ENCODE measurements at places on chromosomes 11 and 22.

GRCh38 chr22:32636884-32637283 lies 162.3 kb downstream of the FBXO7 start:
- no peak for DNase-seq

DNA sequence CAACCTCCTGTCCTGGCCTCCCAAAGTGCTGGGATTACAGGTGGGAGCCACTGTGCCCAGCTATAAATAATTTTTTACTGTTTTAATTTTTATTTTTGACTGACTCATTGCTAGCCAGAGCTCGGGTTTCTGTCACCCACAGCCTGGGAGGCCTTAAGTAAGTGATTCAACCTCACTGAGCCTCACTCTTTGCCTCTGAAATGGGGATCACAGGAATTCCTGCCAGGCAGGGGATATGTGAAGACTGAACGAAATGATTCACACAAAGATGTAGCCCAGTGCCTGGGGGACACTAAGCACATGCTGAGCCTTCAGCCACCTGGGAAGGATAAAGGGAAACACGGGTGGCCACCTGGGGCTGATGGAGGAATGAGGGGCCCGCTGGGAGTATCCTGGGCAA lies 3.8 kb upstream of the LRRC74B start:
- no peak for DNase-seq

DNA sequence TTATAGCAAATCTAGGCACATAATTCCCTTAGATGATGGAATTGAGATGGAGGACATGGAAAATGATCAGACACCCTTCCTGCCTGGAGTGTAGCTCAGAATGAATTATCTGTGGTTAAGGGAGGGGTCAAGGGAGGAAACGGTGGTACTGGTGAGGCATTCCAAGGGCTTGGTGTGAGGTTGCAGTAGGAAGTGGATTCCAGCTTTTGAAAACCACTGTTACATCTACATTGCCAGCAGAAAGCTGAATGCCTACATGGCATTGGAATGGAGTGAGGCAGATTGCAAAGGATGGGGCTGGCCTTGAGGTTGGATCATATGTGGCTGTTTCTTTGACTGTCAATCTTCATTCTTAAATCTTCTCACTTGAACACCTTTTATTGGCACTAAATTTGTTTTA lies 684.4 kb downstream of the NTM start:
- DNase-seq = no peak

DNA sequence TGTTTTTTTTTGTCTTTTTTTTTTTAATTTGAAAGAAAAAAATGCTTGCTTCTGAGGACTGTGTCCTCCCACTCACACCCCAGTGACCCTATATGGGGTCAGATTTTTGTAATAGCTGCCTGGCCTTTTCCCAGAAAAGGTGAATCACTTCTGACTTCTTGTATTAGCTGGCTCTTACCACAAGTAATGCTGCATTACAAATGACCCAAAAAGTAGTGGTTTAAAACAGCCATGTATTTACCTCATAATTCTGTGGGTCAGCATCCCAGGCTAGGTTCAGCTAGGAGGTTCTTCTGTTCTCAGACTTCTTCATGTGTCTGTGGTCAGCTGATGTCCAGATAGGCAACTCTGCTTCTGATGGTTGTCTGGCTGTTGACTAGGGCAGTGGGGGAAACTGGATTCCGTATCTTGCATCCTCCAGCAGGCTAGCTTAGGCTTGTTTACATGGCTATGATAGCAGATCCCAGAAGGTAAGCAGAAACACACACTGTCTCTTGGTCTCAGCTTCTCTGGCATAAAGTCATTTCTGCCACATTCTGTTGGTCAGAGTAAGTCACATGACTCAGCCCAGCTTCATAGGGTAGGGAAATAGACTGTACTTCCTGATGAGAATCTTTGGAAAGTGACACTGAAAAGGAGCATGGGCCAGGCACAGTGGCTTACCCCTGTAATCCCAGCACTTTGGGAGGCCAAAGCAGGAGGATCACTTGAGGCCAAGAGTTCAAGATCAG lies 19.5 kb downstream of the LHFPL7 start:
- no peak for DNase-seq

All from thoracic aorta (tissue), 2 donors.